ENCODE measurements at places on chromosomes 16 and 17.

DNA sequence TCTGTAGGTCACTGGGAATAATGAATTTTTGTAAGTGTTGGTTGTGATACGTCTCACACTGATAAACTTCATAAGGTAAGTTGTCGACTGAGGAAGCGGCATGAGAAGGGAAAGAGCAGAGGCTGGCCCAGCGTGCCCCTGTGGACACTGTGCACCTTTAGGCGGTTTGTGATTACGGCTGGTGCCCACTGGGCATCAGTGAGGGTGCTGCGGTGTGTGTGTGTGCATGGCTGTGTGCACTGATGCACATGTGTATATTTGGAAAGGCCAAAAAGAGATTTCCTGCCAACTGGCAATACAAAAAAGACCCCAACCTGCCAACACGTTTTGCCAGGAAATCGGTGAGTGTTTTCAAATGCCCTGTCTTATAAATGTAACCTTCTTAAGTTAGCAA lies 11.9 kb downstream of the IRF8 start:
- no peak for DNase-seq

DNA sequence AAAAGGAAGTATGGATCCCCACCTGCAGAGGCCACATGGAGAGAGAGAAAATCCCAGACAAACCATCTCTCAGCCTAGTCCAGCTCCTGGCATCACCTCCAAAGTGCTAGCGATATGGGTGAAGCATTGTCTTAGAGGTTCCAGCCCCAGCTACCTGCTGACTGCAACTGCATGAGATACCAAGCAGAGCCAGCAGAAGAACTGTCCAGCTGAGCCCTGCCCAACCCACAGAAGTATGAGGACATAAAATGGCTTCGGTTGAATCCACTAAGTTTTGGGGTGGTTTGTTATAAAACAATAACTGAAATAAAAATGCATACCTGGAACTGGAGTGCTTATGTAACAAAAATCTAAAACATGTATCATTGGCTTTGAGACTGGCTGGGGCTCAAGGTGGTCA lies 20.4 kb upstream of the SLFN5 start:
- DNase-seq: no peak

DNA sequence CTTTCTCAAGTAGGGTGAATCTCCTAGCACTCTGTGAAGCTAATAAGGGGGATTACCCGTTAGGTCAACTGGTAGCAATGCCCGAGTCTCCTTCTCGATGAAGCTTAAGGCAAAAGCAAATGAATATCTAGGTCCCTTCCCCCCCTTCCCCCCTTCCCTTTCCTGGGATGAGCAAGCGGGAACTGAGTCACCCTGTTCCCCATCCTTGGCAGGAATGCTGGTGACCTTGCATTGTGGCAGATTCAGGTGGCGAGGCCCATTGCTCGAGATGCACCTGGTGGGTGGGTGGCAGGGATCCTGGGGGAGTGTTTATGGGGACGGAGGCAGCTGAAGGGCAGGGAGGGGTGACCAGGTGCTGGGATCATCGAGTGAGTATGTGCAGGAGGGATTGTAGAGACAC lies 7.1 kb downstream of the NXPH3 start:
- no peak for DNase-seq

GRCh38 chr16:78742501-78743283 lies 643.2 kb downstream of the WWOX start:
- no peak for DNase-seq

- no peak for DNase-seq
Measured at GRCh38 chr17:45357364-45357997, 40.7 kb upstream of the MAP3K14 start.

DNA sequence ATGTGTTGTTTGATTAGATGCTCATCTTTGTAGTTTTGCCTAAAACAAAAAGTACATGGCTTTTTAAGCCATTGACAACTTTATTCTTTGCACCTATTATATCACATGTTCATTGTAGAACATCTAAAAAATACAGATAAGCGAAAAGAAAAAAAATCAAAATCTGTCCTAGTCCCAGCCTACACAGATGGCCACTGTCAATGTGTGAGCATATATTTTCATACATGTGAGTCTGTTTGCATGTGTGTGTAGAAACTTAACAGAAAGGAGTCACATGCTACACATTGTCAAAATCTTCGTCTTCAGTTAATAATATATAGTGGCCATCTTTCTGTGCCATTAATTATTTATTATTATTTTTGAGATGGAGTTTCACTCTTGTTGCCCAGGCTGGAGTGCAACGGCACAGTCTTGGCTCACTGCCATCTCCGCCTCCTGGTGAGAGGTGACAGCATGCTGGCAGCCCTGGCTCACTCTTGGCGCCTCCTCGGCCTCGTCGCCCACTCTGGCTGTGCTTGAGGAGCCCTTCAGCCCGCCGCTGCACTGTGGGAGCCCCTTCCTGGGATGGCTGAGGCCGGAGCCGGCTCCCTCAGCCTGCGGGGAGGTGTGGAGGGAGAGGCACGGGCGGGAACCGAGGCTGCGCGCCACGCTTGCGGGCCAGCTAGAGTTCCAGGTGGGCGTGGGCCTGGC lies 68.5 kb upstream of the AMZ2 start:
- DNase-seq: no peak

DNA sequence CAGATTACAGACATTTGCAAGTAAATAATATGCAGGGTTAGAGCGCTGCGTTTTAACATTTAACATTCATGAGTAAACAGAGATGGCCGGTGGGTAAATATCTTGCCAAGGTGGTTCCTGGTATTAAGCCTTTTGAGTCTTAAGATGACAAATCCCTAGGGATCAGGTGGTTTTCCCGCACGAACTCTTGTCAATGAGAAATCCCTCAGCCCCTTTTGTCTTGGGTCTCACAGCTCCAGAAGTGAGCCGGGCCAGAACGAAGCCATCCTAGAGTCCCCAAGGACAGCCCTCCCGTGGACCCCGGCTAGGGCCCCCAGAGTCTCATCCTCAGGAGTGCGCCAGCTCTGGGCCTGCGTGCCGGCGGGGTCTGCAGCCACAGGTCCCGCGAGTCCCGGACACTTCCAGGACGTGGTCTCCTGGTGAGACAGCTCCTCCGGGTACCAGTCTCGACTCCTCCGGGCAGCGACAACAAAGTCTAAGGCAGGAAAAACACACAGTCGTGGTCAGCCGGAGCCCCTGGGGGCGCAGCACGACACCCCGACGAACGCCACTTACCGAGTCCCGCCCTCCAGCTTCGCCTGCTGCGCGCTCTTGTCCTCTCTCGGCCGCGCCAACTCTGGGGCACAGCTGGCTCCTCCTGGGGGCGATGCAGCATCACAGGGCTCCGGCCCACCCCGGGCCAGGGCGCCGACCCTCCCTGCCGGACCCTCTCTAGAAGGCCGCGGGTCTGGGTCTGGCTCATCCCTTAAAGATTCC lies 13.3 kb downstream of the MIS12 start:
- DNase-seq: no peak

GRCh38 chr16:66337463-66338188 lies 28.9 kb upstream of the CDH5 start:
- DNase-seq: no peak

DNA sequence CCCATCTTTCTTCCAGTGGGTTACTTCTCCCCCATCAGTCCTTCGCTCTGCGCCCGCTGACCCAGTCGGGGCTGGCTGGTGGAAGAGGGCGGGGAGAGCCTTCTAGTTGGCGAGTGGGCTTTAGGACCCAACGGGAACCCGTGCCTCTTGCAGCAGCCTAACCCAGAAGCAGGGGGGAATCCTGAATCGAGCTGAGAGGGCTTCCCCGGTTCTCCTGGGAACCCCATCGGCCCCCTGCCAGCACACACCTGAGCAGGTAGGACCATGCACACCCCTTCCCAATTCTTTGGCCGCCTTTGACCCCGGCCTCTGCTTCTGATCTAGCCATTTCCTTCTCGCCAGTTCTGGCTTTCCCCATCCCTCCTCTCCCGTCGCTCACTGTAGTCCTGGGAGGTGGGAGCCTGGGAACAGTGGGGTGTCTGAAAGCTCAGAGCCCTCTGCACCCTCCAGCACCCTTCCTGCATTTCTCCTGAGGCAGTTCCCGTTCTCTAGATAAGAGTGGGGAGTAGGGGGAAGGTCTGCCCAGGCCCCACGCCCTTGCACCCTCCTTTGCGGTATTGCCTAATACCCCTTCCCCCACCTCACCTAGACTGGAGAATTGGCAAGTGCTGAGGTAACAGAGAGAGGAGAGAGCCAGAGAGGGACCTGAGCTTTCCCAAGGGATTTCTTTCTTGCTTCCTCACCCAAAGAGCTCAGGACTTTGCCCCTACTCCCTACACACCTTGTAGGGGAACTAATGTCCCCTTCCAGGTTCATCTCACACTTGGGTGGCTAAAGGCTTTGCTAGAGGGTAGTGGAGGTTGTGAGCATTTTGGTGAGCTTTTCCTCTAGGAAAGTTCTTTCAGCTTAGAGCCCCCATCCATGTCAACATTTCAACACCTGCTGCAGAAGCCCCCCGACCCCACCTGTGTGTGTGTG lies at the start of gene RARA:
Gene RARA, plus strand, starts transcription at position 150 of the 918 bp plus-strand sequence. CDS start 22,039 bp downstream, outside the sequence.
- peak; percentile 80 for DNase-seq

DNA sequence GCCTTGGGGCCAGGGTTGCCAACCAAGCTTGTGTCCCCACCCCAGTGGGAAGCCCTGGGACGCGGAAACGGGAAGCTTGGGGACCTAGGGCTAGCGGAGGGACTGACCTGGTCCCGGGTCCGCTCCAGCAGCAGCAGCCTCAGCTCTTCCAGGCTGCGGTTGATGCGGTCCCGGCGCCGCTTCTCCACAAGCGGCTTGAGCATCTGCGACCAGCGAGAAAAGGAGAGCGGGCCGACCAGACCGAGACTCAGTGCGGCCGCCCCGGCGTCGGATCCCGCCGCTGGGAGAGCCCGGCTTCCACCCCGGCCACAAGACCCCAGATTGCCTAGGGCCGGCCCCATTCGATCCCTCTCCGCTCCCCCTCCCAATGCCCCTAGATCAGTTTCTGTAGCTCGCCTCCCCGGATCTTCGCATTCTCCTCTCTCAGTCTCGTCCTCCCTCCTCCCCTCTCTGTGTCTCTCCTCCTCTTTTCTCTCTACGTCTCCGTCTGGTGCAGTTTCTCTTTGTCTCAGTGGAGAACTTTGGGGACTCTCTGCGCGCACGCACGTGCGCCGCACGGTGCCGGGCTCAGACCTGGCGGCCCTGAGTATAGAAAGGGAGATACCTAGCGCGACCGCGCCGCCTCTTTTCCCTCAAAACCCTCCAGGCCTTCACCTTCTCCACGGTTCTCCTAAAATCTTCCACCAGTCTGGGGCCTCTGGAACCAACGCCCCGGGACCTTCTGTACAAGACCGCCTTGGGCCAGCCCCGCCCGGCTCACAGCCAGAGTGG lies 797 bp downstream of the HES7 start:
- no peak for DNase-seq
